HT-29 (cell line): ENCODE measurements at places on chromosomes 1 and 21.

DNA sequence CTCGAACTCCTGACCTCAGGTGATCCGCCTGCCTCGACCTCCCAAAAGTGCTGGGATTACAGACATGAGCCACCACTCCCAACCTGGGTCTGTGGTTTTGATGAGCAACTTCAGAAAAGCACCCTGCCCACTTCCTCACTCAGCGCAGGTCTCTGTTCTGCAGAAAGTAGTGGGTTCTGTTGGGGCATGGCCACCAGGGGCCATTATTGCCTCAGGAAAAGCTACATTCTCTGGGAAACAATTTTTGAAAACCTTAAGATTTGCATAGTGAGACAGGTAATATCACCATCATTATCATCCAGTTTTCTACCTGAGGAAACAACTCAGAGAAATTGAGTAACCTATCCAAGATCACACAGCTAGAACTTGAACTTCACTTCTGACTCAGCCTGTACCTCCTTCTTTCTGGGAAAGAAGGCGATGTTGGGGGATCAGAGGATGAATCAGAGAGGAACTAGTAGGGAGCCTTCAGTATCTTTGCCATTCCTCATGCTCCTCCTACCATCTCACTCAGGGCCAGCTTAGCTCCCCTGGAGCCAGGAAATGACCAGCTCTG is 7.1 kb upstream of the NES start:
- DNase-seq, result no peak

DNA sequence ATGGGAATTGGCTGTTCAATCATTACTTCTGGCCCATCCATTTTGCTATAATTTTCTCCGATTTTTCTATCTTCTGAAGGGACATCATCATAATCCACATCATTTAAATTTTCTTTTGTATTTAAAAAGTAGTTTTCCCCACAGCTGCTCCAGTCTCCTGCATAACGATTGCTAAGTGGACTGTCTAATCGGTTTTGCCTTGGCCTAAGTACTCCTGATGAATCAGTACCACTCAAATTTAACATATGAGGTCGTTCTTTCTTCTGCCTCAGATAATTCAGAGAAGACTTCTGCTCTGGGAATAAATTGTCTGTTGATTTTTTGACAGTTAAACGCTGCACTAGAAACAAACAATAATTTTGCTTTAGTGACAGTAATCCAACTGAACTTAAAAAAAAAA is 41.9 kb downstream of the SYDE2 start:
- DNase-seq, result no peak

DNA sequence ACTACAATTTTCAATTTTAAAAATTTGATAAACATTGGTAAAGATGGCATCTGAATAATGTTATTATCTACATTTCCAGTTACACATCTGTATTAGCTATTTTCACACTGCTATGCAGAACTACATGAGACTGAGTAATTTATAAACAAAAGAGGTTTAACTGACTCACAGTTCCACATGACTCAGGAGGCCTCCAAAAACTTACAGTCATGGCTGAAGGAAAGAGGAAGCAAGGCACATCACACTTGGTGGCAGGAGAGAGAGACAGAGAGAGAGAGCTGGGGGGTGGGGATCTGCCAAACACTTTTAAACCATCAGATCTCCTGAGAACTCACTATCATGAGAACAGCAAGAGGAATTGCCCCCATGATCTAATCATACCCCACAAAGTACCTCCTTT is 850.0 kb downstream of the LTN1 start:
- no peak for DNase-seq

GRCh38 chr1:100292711-100293110 is 26.7 kb downstream of the RTCA start:
- DNase-seq, result no peak

- DNase-seq, result no peak
These were observed 46.0 kb downstream of the TRAPPC10 start for GRCh38 chr21:44057960-44058651.

DNA sequence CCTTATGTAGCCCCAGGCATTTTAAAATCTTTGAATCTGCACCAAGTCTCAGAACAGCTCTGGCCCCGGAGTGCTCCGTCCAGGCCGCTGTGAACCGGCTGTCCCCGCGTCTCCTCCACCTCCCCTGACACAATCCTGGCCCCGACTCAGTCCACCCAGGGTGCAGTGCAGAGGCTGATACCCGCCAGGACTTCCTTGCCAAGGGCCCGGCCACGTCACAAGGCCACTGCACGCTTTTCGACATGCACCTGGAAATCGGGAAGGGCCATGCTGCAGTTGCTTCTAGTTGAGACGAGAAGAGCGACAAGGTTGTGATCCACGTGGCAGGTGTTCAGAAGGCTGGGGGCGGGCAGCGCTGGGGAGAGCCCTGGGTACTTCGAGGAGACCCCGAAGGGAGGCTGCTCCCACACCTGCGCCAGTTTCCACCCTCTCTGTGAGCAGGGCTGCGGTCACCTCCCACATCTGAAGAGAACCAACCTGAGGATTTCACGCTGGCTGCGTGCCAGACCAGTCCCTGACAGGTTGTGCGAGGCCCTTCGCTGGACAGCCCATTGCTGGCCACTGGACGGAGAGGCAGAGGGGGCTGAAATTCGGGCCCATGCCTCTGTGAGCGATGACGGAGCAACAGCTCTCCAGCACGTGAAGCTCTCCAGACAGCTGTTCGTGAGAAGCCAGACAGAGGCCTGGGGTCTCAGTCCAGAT is 6.7 kb downstream of the VWA1 start:
- no peak for DNase-seq

- no peak for DNase-seq
These were observed 16.1 kb downstream of the CNR2 start for GRCh38 chr1:23897083-23897482.

GRCh38 chr1:67535474-67535873 is 105.3 kb upstream of the SERBP1 start:
- peak; percentile 82 for DNase-seq

DNA sequence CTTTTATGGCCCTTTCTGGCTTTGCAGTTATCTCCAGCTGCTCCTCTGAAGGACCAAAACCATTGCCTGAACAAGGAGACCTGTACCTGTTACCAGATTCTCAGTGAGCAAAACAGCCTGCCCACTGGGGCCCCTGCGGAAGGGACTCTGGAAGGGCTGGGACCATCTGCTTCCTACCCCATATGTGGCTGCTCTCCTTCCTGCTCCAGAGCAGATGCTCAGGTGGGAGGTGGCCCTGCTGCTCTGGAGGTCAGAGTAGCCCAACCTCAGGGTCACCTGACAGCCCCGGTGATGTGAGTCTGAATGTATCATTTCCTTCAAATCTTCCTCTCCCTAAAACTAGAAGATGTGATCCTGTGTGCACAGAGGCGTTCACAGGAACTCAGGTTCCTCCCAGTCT is 33.6 kb downstream of the PRDM16 start:
- no peak for DNase-seq

GRCh38 chr1:192564099-192564498 is 11.5 kb upstream of the RGS1 start:
- no peak for DNase-seq

- peak; percentile 31 for DNase-seq
These were observed 39.8 kb downstream of the TGFBR3 start for GRCh38 chr1:91846007-91846638.

- no peak for DNase-seq
These were observed 58.0 kb upstream of the COL24A1 start for GRCh38 chr1:86214605-86215004.

GRCh38 chr1:233300326-233300725 is 4.8 kb upstream of the PCNX2 start:
- no peak for DNase-seq

DNA sequence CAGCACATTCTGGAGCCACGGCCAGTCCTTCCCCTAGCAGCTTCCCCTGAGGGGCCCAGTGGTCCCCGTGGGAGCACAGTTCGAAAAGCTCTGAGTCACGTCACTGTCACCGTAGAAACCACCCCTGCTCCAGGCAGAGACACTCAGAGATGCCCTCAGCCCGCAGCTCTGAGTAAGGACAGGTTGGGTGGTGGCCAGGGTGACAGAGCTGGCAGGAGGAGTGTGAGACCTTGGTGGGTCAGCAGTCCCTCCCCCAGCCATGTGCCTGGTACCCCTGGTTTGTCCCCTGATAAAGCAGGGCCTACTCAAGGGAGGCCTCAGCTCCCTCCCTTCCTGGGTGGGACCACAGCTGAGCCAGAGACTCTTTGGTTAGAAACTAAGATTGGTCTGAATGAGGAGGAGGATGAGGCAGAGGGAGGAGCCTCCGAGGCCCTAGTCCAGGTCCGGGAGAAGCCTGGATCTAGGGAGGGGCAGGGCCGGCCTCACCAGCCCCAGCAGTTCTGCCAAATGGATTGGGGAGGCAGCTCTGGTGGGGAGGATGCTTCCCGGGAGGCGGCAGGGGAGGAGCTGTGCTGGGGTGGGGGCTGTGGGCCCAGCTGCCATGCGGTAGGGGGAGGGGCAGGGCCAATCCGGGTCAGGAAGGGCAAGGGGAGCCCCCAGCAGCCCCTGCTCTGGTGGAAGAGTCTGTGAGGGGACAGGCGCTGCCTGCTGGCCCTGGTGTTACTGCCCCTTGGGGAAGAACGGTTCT is 55.2 kb downstream of the SLC9A1 start:
- DNase-seq, result no peak

- DNase-seq, result peak; percentile 14
These were observed 83.2 kb upstream of the PAPPA2 start for GRCh38 chr1:176379626-176380339.

DNA sequence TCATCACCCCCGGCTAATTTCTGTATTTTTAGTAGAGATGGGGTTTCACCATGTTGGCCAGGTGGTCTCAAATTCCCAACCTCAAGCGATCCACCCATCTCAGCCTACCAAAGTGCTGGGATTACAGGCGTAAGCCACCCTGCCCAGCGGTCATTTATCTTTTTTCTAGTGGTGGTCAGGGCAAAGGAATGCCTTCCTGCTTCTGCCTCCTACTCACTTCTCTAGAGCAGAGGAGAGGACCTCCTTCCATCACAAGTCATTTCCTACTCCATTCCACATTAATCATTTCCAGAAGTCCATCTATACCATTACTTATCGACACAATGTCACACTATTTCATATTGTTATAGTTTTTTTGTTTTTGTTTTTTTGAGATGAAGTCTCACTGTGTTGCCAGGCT is 13.3 kb downstream of the FBXO42 start:
- DNase-seq, result no peak

- no peak for DNase-seq
These were observed 89.7 kb downstream of the GREM2 start for GRCh38 chr1:240522122-240522822.

- no peak for DNase-seq
These were observed 69.8 kb downstream of the TNR start for GRCh38 chr1:175673371-175674150.
